ENCODE measurements at places on chromosomes 7 and 10.

DNA sequence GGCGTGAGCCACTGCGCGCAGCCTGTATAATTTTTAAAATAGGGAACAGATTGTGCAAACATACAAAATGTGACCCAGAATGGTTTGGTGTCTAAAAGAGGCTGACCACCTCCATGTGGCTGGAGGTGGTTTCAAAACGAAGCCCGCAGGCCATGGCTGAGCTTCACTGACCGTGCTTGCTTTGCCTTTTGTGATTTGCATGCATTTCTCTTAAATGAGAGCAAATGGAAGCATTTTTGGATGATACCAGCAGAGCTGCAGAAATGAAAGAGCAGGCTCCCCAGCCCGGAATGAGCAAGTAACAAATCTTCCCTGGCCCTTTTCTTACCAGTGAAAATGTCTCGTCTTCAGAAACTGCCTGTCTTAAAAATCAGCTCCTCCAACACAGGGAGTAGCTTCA lies 239.9 kb downstream of the CAMK1D start:
- no peak for DNase-seq

DNA sequence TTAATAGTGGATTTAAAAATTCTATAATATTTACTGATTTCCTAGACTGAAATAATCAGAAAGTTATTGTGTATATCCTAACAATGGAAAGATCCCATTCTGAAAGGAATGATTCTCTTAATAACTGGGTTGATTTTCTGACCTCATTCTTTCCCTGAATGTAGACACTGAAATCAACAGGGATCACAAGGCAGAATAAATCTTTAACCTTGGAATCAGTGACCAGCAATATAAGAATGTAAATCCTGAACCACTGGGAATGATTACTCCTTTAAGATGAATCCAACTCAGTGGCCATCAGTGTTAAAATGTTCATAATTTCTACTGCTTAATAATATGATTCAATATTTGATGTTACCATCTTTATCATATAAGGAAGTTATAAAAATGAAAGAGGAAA lies 47.6 kb downstream of the ANKRD26 start:
- DNase-seq = no peak

GRCh38 chr10:128024426-128024825 lies 101.8 kb downstream of the MKI67 start:
- DNase-seq = no peak

DNA sequence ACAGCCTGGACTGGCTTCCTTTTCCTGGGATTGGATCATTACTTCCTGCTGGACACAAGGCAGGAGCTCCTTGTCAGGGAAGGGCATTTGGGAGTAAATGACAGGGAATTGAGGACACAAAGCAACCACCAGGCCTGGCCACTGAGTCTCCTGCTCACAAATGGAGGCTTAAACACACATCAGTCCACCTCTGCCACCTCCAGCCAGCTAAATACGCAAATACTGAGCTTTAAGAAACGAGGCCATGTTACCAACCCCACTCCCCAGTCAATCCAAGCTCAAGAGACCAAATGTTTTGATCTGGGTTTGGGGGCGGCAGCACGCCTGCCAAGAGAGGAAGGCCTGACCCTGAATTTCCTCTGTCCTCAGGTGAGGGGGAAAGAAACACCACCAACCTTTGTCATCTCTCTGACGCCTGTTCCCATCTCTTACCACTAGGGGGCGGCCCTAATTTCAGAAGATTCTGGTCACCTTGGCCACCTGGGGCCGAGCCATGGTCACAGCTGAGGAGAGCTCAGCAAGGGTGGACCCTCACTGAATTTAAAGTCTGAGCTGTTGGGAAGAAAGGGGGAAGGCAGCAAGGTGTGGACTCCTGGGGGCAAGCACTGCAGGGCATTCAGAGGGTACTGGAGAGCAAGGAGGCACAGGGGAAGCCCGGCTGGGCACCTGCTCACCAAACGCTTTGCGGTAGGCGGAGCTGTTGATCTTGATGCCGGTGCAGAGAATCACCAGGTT lies 16.5 kb downstream of the AIFM2 start:
- DNase-seq = peak; percentile 40

- no peak for DNase-seq
These were observed 355.1 kb downstream of the GALNT17 start for GRCh38 chr7:71486856-71487628.

GRCh38 chr10:103232131-103232673 lies 13.5 kb upstream of the RPEL1 start:
- no peak for DNase-seq

- DNase-seq = no peak
These were observed 25.4 kb downstream of the AMZ1 start for GRCh38 chr7:2713370-2713769.

DNA sequence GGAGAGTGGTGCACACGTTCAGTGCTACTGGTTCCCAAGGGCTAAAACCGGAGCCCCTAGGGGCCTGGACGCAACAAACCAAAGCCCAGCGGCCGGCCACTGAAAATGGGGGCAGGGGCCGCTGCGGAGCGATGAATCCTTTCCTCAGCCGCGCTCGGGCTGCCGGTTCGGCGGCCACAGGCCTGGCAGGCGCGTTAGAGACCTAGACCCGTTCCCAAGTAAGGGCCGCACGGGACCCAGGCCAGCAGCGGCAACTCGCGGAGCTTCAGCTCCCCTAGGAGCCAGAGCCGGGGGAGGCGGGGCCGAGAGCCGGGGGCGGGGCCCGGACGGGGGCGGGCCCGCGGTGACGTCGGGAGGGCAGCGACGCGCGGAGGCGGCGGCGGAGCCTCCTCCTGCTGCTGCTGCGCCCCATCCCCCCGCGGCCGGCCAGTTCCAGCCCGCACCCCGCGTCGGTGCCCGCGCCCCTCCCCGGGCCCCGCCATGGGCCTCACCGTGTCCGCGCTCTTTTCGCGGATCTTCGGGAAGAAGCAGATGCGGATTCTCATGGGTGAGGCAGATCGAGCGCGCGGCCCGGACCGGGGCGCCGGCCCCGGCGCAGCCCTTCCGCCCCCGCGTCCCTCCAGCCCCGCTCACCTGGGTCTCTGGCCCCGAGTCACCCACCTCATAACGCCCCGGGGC lies at the start of gene ARF5:
ARF5 (plus strand) TSS at position 393 of the 678 bp plus-strand sequence; CDS start at position 481, 88 bp downstream.
- peak; percentile 91 for DNase-seq

- DNase-seq = no peak
These were observed 76.8 kb downstream of the RALA start for GRCh38 chr7:39700165-39700564.

DNA sequence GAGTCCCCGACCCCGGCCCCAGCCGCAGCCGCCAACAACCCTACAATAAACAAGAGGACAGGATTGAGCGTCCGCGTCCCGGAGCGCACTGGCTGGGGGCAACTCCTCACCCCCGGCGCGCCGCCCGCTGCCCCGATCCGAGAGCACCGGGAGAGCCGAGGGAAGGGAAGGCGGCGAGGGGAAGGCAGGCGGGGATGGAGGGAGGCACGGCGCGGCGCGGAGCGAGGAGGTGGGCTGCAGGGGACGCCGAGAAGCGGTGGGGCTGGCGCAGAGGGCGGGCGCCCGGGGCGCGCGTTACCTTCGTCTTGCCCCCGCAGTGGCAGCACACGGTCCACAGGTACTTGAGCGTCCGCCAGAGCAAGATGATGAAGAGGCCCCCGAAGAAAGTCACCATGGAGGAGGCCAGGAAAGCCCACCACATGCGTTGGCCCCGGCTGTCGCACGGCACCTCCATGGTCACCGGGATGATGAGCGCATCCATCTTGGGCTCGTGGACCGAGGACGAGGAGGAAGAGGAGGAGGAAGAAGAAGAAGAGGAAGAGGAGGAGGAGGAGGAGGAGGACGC lies 559 bp downstream of the KCNMA1 start:
- DNase-seq = no peak

GRCh38 chr7:22849662-22850061 lies 27.0 kb upstream of the TOMM7 start:
- no peak for DNase-seq

- no peak for DNase-seq
These were observed 45.3 kb downstream of the FAM13C start for GRCh38 chr10:59317066-59317465.

GRCh38 chr10:846126-846685 lies 85.3 kb downstream of the LARP4B start:
- no peak for DNase-seq

GRCh38 chr7:17746020-17746530 lies 194.2 kb downstream of the SNX13 start:
- DNase-seq = no peak

GRCh38 chr10:124184208-124184830 lies 90.9 kb upstream of the CHST15 start:
- no peak for DNase-seq

GRCh38 chr10:81502677-81503359 lies 372.2 kb upstream of the NRG3 start:
- no peak for DNase-seq

GRCh38 chr10:97119058-97119745 lies 66.6 kb downstream of the SLIT1 start:
- no peak for DNase-seq

DNA sequence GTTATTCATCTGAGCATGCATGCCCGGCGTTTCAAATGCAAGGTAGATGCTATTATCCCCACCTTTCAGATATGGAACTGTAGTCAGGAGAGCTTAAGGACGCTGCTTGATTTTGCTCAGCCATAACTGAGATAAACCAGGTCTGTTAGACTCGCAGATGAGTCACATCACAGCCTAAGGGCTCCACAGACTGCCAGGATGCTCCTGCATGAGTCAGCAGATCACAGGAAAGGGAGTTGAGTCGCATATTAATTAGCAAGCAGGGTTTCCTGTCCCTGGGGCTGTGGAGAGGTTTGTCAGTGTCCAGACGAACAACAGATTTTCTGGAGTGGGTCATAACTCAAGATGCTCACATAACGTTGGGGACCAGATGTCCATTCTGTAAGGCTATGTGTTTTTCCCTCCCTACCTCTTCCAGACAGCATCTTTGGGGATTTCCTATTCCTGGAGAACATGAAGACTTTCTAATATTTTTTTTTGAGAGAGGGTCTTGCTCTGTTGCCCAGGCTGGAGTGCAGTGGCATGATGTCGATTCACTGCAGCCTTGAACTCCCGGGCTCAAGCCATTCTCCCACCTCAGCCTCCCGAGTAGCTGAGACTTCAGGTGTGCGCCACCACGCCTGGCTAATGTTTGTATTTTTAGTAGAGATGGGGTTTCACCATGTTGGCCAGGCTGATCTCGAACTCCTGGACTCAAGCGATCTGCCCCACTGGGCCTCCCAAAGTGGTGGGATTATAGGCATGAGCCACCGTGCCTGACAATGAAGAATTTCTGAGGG lies 36.7 kb downstream of the PFKFB3 start:
- peak; percentile 20 for DNase-seq

- no peak for DNase-seq
These were observed 31.6 kb downstream of the COA1 start for GRCh38 chr7:43697690-43698089.

- DNase-seq = no peak
These were observed 22.1 kb downstream of the ANTXRL start for GRCh38 chr10:46308666-46309450.

GRCh38 chr7:19377611-19378344 lies 232.6 kb upstream of the FERD3L start:
- no peak for DNase-seq

- no peak for DNase-seq
These were observed 634.1 kb downstream of the ACTR3B start for GRCh38 chr7:153393666-153394065.

DNA sequence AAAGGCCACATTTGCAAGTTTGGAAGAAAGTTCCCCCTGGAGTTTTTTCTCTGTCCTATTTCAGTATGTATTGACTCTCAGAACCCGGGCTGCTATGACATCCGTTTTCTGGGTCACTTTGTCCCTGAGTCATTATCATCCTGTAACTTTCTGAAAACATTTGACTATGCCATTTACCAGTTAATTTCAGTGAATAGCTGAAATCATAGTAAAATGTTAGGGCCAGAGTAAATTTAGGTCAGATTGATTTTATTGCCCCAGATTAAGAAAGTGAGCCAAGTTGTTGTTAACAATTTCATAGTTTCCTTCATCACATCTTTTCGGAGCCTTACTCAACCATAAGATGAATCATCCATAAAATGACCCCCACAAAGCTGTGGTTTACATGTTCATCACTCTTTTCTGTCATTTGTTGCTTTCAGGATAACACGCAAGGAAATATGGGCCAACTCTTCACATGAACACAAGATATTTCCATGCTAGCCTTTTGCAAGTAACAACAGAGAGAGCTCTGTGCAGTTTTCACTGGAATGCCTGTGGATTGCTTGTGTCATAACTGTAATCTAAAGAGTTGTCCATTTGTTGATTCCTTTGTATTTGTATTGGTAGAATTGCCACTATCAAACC lies 3.9 kb upstream of the MACC1 start:
- DNase-seq = no peak

DNA sequence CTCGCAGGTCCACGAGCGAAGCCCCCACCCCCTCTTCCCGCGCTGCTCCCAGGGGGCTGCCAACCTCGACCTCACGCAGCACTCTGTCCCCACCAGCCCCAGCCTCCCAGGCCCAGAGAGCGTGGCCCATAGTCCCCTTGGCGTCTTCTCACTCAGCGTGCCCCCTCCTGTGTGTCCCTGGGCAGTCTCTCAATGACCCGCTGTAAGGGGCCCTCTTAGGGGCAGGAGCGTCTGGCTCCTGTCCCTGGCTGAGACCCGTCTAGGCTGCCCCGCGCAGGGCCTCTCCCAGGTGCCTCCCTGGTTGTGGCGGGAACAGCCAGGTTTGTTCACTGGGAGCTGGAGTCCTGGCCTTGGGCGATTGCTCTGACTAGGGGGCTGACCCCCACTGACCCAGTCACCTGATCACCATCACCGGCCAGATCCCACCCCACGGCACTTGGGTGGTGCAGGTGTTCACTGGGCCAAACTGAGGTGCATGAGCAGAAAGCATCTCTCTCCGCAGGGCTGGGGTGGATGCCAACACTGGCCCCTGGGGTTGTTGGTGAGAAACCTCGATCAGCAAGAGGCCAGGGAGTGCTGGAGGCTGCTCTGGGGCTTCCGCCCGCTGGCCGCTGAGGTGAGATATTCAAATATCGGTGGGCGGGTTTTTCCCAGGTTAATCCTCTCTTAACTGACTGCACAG lies 12.6 kb upstream of the WDFY4 start:
- no peak for DNase-seq

DNA sequence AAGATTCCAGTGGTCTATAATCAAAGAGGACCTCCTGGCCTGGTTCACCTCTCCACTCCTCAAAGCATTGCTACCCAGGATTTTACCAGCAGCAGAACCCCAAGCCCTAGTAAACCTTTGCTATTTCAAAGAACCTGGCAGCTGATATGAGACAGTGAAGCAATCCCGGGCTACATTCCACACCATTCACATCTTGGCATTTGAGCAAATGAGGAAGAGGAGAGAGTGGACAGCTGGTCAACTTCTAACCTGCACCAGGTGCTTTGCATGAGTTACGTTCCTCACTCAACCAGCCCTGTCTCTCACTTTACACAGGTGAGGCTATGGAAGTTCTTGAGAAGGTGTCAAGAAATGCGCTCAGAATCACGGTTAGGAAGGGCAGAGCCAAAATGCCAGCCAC lies 1.1 kb downstream of the CCDC3 start:
- DNase-seq = no peak

Measured in CD8-positive, alpha-beta memory T cell (primary cell).